RCC 7860 (cell line): ENCODE measurements at places on chromosomes 5 and 9.
A peak's percentile ranks its signal among the peaks of the same experiment; 100 is the strongest.

DNA sequence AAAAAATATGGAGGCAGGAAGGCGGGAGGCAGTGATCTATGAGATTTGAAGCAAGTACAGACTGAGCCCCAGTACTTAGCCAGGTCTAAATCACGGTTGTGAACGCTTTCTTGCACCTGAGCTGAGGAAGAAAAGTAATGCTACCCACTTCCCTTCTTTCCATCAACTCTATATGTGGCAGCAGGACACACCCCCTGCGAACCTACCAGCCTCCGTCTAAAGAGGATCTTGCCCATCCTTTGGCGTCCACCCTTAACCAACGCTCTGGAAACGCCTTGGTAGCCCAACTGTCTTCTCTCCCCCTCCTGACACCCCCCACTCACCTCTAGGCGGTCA, 545 bp downstream of the HMGCS1 start:
- peak; percentile 23 for DNase-seq

DNA sequence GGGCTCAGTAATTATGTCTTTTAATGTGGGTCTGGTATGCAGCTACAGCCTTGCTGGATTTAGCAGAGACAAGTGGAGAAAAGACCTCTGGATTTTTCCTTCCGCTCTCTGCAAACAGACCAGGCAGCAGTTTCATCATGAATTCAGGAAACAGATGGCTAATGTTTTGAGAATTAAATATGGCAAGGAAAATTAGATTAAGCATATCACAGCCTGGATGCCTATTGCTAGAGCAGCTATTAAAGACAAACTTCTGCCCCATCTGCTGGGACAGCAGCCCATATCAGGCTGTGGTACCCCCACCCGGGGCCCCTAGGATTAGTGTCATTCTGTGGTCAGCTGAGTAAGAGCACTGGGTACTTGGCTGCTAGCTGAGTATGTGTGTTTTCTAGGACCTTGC, 6.2 kb downstream of the SKP2 start:
- no peak for DNase-seq

GRCh38 chr5:17096952-17097695, 120.3 kb upstream of the BASP1 start:
- DNase-seq: peak; percentile 76

DNA sequence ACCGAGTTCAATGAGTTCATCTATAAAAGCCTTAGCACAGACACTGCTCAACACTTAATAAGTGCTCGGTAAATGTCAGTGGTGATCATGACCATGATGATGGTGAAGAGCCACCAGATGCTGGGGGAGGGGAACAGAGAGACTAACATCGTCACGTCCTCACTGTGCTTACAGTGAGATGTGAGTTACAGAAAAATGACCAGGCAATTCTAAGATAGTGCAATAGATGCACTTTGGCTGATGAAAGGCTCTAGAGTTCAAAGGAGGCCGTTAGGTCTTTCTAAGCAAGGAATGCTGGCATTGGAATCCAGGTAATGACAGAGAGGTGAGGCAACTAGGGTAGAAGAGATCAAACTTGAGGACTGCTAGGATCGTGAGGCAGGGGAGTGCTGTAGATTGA, 36.7 kb downstream of the ARL15 start:
- no peak for DNase-seq

DNA sequence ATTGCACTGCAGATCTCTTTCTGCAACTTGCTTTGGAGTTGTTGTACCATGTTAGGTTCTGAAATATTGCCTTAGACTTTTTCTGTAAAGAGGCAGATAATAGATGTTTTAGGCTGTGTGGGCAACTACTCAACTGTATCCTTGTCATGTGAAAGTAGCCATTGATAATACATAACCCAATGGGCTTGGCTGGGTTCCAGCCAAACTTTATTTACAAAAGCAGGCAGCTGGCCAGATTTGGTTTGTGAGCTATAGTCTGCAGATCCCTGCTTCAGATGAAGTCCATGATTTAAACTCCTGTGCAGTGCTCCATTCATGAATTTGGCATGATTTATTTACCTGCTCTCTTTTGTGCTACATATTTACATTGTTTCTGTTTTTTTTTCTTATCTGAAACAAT, 300.4 kb downstream of the IRX2 start:
- DNase-seq: no peak

- DNase-seq: peak; percentile 45
These were observed 597 bp upstream of the TMEM250 start for GRCh38 chr9:136119061-136119882.

GRCh38 chr5:139283252-139284166, 10.0 kb upstream of the MATR3 start:
- no peak for DNase-seq

- no peak for DNase-seq
These were observed 60.5 kb downstream of the PTCD2 start for GRCh38 chr5:72380492-72381274.

GRCh38 chr9:2179567-2179966, 164.4 kb downstream of the SMARCA2 start:
- no peak for DNase-seq

- no peak for DNase-seq
These were observed 47.9 kb upstream of the UNC5A start for GRCh38 chr5:176762489-176762888.

DNA sequence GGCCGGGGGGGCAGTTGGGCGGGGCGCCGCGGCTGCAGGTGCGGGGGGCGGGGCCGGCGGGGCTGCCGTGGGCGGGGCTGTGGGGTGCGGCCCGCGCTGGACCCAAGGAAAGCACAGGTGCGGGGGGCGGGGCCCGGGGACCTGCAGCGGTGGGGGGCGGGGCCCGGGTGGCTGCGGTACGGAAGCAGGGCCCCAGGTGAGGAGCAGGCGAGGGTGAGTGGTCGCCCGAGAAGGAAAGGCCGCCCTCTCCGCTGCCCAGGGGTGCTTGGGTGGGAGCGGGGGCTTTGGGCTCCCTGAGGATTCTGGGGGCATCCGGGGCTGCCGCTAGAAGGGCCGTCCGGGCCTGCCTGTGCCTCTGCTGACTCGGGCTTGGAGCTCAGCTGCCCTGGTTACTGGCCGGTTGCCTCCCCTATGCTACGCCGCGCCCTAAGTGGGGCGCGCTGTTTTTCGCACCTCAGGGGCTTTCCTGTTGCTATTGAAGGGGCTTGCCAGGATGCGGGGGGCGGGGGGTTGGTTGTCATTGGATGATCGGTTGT, 767 bp downstream of the RALGPS1 start:
- no peak for DNase-seq

DNA sequence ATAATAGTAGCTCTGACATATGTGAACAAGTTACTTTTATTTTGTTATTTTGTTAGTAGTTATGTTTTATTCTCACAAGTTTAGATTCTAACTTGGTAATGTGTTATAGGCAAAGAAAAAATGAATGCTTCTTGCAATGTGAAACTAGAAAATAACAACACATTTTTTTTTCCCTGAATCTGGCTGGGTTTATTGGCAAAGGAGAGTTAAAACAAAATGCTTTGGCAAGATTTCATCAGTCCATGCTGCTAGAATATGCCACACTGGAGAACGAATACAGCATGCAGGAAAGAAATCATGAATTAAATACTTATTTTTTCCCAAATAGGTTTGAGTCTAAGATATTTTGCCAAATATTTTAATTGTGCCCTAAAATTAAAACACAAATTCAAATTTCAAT, 1048.1 kb upstream of the ACO1 start:
- no peak for DNase-seq

DNA sequence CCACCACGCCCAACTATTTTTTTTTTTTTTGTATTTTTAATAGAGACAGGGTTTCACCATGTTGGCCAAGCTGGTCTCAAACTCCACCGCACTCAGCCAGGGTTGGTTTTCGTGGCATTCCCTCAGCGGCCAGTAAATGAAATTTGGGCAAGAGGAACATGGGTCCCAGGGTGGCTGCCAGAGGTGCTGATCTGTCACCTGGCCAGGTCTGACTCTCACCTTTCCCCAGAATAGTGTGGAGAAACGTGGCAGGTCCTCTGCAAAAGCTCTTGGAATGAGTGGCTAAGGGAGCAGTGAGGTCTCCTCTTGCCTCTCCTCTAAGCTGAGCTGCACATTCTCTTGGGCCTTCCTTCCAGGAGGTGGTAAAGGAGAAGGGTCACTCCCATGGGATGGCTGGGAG, 170.1 kb downstream of the IRX2 start:
- no peak for DNase-seq

GRCh38 chr5:318931-319601, 2.4 kb upstream of the AHRR start:
- DNase-seq: no peak

DNA sequence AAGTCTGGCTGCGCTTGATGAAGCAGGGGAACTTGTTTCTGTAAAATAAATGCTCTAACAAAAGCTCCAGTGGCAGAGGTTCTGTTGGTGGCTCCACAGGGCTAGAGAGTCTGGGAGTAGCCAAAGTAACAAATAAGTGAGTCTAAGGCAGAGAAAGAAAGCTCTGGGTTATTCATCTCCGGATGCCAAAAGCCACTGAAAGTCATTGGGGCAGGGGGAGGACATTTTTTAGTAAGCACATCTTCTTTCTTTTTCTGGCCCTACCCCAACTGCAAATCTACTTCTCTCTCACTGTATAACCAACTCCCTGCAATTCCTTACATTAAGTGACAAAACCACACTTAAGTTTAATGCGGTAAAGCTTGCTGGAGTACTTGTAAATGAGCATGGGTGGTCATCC, 141.6 kb downstream of the INSYN2B start:
- no peak for DNase-seq

DNA sequence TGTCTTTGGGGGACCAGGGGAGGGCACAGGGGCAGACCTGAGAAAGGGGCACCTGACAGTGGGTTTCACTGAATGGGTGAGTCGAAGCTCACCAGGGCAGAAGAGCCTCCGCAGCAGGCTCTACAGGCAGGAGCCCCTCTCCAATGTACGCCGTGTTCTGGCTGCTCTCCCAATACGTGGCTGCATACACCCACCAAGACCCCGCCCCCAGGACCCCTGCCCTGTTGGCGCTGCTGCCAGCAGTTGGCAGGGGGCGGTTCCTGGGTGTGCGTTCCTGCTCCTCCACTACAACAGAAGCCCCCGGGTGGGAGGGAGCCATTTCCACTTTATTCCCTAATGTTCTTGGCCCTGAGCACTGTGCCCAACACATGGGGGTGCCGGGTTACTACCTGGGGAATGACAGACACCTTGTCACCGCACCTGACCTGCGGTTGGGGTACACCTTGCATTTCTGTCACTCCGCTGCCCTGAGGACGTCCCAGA, 30.3 kb downstream of the SARDH start:
- no peak for DNase-seq

GRCh38 chr9:126763130-126763764, 41.6 kb upstream of the ZBTB43 start:
- DNase-seq: no peak

GRCh38 chr5:81422671-81423070, 28.7 kb upstream of the ACOT12 start:
- DNase-seq: no peak

DNA sequence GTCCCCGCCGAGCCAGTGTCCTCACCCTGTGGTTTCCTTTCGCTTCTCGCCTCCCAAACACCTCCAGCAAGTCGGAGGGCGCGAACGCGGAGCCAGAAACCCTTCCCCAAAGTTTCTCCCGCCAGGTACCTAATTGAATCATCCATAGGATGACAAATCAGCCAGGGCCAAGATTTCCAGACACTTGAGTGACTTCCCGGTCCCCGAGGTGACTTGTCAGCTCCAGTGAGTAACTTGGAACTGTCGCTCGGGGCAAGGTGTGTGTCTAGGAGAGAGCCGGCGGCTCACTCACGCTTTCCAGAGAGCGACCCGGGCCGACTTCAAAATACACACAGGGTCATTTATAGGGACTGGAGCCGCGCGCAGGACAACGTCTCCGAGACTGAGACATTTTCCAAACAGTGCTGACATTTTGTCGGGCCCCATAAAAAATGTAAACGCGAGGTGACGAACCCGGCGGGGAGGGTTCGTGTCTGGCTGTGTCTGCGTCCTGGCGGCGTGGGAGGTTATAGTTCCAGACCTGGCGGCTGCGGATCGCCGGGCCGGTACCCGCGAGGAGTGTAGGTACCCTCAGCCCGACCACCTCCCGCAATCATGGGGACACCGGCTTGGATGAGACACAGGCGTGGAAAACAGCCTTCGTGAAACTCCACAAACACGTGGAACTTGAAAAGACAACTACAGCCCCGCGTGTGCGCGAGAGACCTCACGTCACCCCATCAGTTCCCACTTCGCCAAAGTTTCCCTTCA, 1.4 kb downstream of the GLIS3 start:
- DNase-seq: peak; percentile 65

- no peak for DNase-seq
These were observed 17.4 kb downstream of the HAUS6 start for GRCh38 chr9:19085295-19085694.

- peak; percentile 55 for DNase-seq
These were observed 372.1 kb upstream of the SGCD start for GRCh38 chr5:155954701-155955445.

DNA sequence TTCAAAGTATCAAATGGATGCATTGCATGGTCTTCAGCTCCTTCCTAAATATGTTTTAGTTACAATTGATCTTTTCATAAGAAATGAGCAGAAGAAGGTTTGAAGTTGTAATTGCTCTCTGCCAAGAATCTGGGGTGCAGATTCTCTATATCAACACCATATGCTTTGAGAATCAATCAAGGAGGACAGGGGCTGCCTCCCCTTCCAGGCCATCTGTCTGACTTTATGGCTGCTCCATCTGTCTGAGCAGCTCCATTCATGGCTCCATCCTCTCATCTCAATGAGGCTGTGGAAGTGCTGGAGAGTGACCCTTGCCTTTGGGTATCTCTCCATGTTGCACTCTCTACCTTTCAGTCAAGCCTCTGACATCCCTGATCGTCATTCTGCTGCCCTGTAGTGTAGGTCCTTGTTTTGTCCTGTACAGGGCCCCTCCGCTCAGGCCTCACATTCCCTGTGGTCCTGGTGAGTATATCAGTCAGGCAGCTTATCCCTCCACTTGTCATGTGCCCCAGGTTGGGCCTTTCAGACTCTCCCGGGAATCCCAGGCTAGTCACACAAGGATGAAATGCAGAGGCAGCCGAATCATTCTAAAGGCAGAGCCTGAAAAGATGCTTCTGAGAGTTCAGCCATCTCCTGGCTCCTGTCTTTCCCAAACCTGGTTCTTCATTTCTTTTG, 14.0 kb upstream of the SV2C start:
- DNase-seq: no peak

DNA sequence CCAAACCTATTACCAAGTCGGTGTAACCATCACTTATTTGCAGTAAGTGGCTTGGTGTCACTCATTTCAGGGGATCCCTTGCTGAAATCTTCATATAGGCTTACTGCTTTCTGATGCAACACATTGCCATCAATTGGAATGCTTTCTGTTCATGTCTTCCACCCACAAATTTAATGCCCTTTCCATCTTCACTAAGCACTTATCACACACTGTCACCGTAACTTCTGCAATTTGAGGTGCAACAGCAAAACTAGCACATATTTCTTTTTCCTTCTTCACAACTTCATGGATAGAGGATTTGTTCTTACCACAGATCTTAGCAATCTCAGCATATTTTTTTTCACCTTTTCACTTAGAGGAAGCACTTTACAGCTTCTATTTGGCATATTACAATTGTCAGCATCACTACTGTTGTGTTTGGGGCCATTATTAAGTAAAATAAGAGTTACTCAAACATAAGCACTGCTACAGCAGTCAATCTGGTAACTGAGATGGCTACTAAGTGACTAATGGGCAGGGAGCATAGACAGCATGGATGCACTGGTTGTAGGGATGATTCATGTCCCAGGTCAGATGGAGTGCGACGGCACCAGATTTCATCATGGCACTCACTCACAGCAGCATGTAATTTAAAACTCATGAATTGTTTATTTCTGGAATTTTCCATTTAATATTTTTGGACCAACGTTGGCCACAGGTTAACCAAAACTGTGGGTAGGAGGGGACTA, 70.1 kb downstream of the PIP5K1B start:
- no peak for DNase-seq
